ENCODE measurements at places on chromosomes 12 and 14.

- no peak for DNase-seq
These were observed 1541.7 kb upstream of the FLRT2 start for GRCh38 chr14:83988275-83988674.

DNA sequence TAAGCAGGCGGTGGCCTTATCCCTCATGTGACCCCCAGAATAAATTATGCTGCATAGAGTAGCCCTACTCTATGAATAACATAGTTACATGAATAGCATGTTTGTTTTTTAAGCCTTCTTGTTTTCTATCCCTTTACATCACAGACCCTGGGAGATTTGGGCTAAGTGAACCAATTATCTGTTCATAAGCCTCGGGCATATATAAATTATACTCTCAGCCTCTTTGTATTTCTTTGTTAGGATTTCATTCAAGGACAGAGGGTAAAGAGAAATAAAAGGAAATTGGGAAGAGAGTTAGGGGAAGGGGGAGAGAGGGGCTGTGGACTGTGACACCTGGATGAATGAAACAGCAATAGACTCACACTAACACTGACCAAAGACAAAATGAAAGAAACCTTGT lies 35.3 kb upstream of the RTRAF start:
- no peak for DNase-seq

- DNase-seq, result no peak
These were observed 60.0 kb downstream of the AACS start for GRCh38 chr12:125125271-125125670.

DNA sequence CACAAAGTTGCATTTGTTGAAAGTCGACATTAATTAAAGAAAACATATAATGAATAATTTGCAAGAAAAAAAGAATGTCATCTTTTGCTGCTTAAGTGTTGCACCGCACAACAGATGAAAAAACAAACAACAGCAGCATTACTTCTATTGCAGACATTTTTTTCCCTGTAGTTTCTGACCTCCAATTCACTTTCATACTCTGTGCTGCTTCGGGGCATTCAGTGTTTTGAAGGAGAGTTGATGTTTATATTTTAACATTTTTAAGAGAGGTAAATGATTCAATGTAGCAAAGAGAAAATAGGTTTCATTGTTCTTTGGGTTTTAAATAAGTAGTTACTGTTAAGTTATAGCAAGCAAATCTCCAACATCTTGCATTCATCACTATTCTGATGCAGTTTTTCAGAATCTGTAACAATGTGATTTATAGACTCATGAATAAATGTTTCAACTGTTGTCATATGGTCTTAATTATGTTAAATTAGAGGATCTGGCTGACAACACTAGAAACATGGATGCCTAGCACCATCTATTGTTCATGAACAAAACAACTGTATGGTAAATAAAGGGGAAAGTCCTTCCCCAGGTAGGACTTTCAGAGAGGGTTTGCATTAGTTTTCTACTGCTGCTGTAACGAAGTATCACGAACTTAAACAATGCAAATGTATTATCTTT lies 168.1 kb downstream of the BCAT1 start:
- no peak for DNase-seq

DNA sequence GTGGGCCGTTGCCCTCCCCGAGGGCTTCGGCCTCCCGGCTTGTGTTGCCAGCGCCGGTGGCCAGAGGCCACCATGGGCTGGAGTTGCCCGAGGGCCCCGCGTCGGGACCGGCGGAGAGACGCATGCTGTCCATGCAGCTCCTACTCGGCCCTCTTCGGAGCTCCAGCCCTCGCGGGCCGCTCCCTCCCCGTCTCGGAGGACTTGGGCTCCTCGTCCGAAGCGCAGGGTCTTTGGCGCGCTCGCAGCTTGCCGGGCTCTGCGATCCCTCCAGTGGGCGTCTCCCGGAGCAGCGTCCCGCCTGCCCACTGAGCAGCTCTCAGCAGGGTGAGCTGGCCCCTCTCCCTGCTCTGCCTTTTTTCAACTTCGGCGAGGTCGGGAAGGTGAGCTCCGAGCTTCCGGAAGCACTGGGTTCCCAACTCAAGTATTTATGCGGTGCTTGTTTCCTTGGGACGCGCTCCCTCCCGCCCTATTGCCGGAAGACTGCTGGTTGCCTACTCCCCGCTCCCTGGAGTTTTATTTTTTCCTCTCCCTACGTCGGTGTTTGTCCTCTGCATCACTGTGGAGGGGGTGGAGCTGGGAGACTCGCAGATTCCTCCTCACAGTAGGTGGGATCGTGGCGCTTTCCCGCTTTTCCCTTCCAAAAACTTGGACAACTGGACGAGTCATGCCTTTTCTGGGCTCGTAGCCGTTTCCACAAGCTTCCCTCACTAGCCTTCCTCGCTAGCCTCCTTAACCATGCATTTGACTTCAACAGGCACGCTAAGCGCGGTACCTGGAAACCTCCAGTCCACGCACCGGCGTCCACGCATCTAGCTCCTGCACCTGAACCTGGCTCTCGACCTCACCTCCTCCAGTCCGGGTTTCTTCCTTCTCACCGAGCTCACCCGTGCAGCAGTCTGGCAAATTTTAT lies at the start of gene AVPR1A:
TSS of gene AVPR1A (minus strand) at position 489 of the 910 bp plus-strand sequence. CDS start at position 124, 365 bp downstream.
- DNase-seq, result no peak

GRCh38 chr14:65156568-65157366 lies 54.5 kb upstream of the MAX start:
- no peak for DNase-seq

DNA sequence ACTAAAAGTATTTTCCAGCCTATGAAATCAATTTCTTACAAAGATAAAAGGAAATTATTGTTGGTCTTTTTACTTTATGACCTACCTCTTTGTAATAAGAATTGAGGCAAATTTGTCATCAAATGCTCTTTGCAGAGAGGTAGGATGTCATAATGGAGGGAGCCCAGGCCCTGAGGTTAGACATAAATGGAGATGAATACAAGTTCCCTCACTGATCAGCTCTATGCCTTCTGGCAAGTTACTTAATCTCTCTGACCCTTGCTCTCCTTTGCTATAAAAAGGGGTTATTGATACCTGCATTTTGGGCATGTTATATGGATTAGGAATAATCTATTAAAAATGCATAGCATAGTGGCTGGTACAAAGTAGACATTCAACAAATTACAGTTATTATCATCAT lies 146.9 kb upstream of the KRR1 start:
- no peak for DNase-seq

- DNase-seq, result no peak
These were observed 808.1 kb upstream of the USP15 start for GRCh38 chr12:61452076-61452475.

DNA sequence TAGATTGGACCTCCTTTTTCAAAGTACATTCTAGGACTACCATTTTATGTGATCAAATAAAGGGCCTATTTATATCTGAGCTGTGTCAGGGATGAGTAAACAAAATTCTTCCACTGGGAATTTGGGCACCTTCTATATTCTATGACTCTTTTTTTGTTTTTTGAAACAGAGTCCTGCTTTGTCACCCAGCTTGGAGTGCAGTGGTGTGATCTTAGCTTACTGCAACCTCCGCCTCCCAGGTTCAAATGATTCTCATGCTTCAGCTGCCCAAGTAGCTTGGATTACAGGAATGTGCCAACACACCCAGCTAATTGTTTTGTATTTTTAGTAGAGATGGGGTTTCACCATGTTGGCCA lies 64.8 kb downstream of the DRAM1 start:
- DNase-seq, result no peak

- DNase-seq, result no peak
These were observed 231.2 kb downstream of the AKAP6 start for GRCh38 chr14:32560209-32560857.

All from CD4-positive, alpha-beta T cell treated with Interferon gamma for 1 hour (primary cell).